Brain microvascular endothelial cell (primary cell): ENCODE measurements at places on chromosomes 16 and 17.

DNA sequence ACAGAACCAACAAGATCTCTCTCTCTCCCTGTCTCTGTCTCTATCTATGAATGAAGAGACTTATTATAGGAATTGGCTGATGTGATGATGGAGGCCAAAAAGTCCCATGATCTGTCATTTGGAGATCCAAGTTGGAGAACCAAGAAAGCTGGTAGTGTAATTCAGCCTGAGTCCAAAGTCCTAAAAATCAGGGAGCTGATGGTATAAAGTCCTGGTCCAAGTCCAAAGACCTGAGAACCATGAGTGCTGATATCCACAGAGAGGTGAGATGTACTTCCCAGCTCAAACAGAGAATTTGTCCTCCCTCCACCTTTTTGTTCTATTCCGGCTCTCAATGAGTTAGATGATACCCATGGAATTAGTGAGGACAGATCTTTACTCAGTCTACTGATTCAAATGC is 15.4 kb upstream of the TMIGD1 start:
- DNase-seq: no peak

DNA sequence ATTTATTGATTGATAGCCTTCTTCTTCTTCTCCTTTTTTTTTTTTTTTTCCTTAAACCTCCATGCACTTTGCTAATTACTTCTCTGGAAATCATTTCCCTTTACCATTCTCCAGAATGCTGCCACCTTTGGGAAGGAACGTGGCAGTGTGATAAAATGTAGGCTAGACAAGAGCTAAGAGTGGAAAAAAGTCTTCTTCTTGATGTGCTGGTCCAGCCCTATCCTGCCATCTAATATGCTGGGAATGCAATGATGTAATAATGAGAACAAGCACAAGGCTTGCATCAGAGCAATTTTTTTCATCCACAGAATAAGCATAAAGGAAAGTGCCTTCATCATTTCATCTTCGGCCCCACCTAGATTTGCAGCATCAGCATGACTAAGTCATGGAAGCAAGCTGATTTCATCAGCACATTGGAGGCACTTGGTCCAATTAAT is 128.7 kb upstream of the ZFHX3 start:
- DNase-seq: peak; percentile 83

DNA sequence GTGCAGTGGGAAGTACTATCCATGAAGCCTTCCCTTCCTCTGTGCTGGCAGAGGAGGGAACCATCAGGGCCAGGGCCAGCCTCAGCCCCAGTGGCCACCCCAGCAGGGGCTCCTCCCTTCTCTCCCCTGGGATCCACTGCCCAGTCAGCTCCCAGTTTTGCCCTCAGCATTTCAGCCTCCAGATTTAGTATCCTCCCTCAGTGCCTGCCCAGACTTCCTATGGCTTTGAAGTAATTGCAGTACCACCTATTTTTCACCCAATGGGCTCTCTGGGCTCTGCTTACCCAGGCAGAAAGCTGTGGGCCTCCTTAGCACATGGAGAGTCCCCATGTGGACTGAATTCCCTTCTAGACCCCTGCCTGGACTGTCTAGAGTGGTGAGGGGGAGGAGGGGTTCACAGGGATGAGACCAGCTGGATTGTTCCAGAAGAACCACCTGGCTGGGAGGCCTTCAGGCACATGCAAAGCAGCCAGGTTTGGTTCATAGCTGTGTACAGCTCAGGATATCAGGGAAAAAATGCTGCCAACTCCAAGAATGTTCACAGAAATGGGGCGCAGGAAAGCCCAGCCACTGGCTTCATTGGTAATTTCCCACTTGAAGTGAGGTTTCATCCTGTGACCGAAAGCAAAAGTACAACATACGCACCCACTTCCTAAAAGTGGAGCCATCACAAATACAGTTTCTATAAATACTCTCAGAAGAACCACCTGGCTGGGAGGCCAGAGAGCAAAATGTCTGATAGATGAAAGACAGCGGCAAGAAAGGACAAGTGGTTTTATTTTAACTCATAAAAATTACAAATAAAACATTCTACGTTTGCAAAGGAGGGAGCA is 15.2 kb upstream of the HERPUD1 start:
- no peak for DNase-seq

- DNase-seq: no peak
These were observed 41.7 kb downstream of the ESRP2 start for GRCh38 chr16:68194251-68194650.

GRCh38 chr17:82947051-82947991 is 107.5 kb upstream of the ZNF750 start:
- no peak for DNase-seq

- peak; percentile 54 for DNase-seq
These were observed 172.8 kb upstream of the ZNF267 start for GRCh38 chr16:31700530-31701388.

GRCh38 chr17:36136036-36136435 is 32.4 kb downstream of the CCL4 start:
- no peak for DNase-seq

GRCh38 chr17:34579017-34579946 is at the start of gene TMEM132E:
Gene TMEM132E (plus strand): TSS chr17:34579582. CDS start chr17:34581077, 1,495 bp downstream.
- no peak for DNase-seq

GRCh38 chr16:77273815-77274214 is 74.6 kb downstream of the SYCE1L start:
- DNase-seq: no peak

DNA sequence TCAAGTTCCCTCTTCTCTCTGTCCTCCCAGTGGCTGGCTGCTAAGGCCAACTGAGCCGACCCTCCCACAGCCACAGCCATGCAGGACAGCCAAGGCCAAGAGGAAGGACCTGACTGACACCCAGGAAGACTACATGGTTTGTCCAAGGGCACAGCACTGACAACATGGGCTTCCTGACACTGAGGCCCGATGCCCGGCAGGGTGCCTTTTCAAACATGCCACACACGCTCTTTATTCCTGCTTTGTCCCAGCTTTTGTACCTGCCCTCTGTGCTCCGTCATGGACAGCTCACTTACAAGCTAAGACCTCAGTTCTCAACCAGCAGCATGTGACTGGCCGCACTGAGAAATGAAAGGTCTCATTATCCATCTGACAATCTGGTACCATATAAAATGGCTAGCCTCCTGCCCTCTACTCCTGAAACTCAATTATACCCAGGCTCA is 45.8 kb downstream of the TEX2 start:
- no peak for DNase-seq

GRCh38 chr16:1533443-1533951 is at the start of gene TMEM204:
Gene TMEM204 (plus strand): TSS chr16:1533666. CDS start chr16:1534276, 610 bp downstream.
- peak; percentile 46 for DNase-seq

DNA sequence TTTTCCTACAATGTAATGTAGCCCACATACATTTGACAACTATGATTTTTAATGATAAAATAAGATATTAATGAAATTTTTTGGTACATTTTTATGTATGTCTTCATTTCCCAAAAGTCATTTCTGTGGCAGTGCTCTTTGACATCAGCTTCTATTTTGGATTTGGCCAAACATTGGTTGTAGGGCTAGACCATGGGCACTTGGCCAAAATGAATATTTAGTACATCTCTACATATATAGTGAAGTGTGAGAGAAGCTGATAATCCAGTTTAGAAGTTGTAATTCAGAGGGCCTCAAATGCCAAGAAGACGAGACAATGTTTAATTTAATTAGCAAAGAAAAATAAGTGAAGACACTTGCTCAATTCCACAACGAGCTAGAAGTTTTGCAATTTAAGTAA is 724.9 kb upstream of the SOX9 start:
- no peak for DNase-seq
